ENCODE measurements at places on chromosomes 7 and 10.

- peak; percentile 42 for DNase-seq
These were observed 30.5 kb upstream of the SRGN start for GRCh38 chr10:69057261-69057950.

GRCh38 chr10:113187063-113187777 lies 237.2 kb downstream of the TCF7L2 start:
- no peak for DNase-seq

DNA sequence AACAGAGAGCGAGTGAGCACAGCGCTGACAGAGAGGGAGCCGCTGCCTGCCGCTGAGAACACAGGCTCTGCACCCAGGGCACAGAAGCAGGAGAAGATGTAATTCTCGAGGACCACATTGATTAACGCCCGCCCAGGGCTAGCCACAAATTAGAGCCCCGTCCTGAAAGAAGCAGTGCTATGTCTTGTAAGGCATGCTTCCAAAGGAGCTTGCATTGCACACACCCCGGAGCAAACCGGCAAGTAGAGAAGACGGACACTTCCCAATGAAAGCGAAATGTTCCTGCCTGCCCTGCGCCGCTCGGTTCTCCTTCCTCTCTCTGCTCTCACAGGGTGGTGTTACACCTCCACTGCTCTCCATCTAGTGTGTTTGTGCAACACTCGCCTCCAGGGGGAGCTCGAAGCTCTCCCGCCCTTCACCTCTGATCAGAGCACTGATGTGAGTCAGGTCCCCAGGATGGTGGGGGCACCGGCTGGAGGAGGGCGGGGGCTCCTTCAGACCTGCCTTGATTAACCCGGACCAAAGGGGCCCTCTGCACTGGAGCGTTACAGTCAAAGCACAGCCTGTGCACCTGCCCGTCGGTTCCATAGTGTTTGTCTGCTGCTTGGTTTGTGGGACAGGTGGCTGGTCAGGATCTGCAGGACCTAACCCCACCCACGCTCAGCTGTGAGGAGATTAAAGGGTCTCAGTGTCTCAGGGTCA lies 316.5 kb downstream of the ADARB2 start:
- peak; percentile 19 for DNase-seq

- DNase-seq = no peak
These were observed 35.2 kb downstream of the AIFM2 start for GRCh38 chr10:70097459-70097858.

DNA sequence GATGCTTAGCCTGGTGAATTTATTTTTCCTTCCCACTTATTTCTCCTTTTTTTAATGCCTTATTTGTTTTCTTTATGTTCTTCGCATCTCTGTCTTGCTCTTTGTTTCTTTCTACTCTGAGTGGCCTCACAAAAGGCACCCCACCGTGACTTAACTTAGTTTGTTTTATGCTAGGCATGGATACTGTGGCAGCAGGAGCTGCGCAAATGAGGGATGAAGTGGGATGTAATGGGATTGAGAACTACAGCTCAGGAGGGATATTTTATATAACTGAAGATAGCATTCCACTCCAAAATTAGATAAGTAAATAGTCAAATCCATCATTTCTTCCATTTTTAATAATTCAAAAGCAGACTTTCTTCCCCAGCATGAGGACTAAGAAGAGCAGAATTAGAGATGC lies 1.7 kb upstream of the CACNA2D1 start:
- no peak for DNase-seq

DNA sequence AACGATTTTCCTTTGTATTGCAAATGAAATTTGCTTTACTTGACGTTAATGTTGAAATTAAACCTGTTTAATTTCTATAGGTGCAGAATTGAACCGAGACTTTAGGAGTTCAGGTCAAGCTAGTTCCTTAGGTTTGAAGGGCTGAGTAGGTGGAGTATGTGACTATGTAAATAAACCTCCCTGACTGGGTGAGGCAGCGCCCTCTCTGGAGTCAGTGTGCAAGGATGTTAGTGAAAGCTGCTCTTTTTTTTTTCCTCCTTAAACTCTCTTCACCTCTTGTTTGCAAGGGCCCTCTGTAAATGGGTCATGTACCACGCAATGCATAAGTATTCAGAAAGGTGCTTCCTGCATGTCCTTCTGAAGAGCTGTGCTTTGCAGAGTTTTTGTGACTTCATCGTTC lies 33.8 kb downstream of the GALNT17 start:
- DNase-seq = no peak

DNA sequence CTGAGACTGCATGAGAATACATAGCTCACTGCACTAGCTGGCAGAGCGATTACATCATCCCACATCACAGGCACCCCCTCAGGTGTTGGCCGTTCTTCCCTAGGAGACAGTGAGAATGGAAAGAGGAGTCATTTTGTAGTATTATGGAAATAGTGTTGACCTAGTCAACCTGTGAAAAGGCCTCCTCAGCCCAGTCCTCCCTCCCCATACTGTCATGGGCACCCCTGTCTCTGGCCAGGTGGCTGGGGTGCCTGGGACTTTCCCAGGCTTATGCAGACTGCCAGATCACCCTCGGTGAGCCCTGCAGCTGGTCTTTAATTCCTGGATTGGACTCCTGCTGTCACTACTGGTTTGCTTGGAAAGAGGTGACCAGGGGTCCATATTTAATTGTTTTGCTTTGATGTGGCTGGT lies 4.0 kb downstream of the INPP5A start:
- DNase-seq = no peak

- DNase-seq = no peak
These were observed 245.5 kb downstream of the SKAP2 start for GRCh38 chr7:26618898-26619297.

DNA sequence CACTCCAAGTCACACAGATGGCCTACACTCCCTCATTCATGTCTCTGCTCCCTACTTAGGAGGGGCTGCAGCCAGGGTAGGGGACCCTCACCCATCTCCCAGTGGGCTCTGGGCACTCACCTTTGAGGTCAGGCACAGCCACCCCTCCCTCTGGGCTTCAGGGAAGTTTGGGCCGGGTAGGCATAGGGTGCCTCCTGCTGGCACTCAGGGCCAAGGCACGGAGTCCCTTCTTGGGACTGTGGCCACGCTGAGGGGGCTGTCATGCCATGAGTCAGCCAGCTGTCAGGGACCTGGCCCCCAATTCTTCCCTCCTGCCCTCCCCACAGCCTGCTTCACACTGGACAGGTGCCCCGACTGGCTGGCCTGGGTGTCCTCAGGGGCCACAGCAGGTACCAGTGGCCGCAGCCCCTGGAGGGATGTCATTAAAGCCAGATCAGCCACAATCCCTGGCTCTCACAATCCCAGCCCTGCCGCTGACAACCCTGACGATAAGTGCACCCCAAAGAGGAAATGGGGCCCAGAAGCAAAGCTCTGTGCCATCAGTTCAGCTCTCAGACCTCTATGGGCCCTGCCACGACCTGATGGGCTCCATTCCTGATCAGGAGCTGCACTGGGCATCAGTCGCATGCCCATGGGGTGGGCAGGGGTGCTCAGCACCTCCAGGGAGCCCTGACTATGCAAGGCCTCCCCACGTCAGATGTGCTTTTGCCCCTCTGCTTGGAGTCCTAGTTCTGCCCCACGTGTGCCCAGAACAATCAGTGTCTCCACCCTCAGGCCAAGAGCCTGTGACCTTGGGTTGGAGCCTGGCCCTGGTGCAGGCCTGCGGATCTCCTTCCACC lies 34.1 kb upstream of the RET start:
- no peak for DNase-seq

- DNase-seq = no peak
These were observed 32.4 kb upstream of the RET start for GRCh38 chr10:43044448-43044921.

DNA sequence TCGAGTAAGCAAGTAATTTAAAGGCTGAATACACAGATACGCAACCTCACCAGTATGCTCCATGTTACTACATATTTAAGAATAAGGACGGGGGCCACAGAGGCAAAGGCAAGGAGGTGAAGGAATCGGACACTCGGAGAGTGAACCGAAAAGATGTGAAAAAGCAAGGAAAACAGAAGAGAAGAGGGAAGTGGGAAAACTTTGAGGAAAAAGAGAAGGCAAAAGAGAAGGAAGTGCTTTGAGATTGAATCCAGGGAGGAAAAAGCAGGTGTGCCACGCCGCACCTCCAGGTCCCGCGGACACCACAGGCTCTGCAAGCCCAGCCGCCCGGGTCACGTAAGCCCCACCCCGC lies 367 bp upstream of the AVL9 start:
- DNase-seq = no peak

- DNase-seq = peak; percentile 79
These were observed 443 bp downstream of the RNF32 start for GRCh38 chr7:156640949-156641485.

All from NK-92 treated with Interleukin-12 subunit alpha and Interleukin-12 subunit beta, amount 100 ng/mL, for 24 hours (cell line).